NCI-H2029 treated with DMSO at 0.1 percent for 48 hours (cell line): ENCODE measurements at places on chromosomes 5 and 9.

DNA sequence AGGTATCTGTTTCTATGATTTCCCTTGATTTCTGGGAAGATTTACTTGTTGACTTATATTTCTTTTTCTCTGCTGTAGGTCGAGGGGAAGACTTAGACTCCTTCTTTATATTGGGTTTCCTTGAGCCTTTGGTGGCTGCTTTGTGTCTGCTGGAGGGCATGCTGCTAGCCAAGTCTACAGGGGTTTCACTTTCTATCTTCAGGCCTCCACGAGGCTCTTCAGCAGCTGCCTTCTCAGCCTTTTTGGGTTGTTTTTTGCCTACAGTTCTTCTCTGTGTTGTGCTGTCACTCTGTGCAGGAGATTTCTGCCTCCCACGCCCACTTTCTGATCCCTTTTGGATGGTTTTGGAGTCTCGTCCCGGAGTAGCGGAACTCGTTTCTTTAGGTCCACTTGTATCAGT lies 23.2 kb downstream of the LEAP2 start:
- no peak for DNase-seq

DNA sequence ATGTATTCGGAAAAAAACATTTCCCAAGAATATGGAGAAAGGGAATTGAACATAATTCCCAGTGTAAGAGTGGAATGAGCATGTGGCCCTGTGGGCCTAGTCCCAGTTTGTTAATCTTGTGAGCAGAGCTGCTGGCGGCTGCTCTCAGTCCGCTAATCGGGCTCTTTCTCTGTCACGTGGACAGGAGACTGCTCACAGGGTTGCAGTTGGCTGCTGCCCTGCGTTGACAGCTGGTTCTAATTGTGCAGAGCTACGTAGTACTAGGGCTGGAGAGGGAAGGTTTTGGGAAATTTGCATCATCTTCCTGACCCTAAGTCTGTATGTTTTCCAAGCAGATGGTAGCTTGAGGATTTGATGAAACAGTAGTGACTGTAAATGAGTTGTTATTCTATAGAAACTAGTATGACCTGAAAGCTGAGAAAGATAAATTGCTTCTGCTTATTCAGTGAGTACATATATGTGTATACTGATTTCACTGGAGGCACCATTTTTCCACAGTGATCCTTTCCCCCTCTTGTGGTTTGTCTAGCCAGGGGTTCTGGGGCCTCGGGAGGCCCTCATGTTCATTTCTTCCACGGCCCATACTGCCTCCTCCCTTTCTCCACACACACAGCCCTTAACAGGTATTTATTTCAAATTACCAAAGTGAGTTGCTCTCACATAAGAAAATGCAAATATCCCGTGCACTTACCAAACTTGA lies 100.6 kb downstream of the ANGPTL2 start:
- DNase-seq: no peak

DNA sequence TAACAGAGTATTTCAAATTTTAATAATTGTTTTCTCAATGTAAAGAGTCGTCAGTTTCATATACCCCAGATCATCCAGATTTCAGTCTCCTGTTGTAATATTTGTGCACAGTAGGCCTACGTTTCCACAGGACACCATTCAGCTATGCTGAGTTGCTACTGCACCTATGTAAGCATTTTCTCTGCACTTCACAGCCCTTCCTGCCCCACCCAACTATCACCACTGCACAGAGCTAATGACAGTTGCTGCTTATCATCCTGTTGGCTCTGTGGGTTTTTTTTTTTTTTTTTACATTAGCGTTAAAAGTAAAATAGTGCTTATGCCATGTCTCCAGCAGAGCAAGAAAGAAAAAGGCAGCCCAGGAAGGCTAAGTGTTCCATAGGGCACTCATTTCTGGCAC lies 5.9 kb upstream of the PRKACG start:
- DNase-seq: no peak

GRCh38 chr9:97910357-97910756 lies 11.9 kb downstream of the TRMO start:
- no peak for DNase-seq

GRCh38 chr5:9927106-9927505 lies 297.0 kb upstream of the TAS2R1 start:
- no peak for DNase-seq

DNA sequence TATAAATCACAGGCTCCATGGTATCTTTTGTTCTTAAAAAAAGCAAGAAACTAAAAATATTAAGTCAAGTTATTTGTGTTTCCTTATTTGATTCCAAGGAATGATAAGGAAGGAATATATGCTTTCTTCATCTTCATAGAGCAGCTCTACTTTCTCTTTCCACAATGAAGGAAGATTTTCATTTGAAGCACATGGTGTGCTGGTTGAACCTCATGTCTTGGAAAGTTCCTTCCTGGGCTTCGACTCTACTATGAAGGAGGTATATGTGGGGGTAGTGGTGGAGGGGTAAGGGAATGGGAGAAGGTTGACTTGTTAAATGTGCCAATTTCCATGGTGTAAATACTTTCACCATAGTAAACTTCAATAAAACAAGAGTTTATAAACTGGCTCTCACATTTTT lies 698.0 kb downstream of the CETN3 start:
- no peak for DNase-seq

- no peak for DNase-seq
These were observed 1.4 kb downstream of the PCDHA13 start for GRCh38 chr5:140883373-140883772.

GRCh38 chr5:166994226-166994625 lies 1297.2 kb upstream of the WWC1 start:
- no peak for DNase-seq
